Stimulated activated CD8-positive, alpha-beta memory T cell treated with anti-CD3 and anti-CD28 coated beads, Interleukin-15, amount 100 ng/mL, for 4 hours (primary cell): ENCODE measurements at places on chromosomes 6 and 20.

DNA sequence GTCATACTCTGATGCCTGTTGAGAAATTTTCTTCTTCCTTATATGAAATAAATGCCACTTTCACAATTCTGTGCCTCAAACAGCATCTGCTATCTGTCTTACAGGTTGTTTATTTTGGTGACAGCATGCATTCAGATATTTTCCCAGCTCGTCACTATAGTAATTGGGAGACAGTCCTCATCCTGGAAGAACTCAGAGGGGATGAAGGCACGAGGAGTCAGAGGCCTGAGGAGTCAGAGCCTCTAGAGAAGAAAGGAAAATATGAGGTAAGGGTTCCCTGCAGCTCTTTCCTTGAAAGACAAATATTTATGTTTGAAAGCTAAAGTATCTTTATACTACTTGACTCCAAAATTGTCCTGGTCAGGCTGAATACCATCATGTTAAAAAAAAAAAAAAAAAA, 15.8 kb downstream of the TSPYL4 start:
- DNase-seq = no peak

GRCh38 chr6:7644417-7644816, 54.4 kb downstream of the SNRNP48 start:
- DNase-seq = no peak

DNA sequence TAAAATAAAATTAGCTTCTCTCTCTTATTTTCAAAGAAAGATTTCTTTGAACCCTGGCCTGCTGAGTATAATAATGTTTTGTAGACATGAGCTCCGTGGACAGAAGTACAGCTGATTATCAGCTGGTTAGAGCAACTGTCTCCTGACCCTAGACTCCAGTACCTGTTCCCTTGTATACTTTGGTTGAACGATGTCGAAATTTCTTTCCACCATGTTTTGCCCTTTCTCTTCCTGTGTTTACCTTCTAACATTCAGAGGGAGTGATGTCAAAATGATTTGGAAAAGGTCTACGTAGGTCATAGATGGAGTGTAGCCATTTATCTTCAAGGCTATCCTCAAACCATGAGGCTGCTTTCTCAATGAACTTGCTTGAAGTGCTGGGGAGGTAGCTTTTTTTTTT, 16.8 kb upstream of the ADTRP start:
- DNase-seq = no peak

- DNase-seq = no peak
Measured at GRCh38 chr20:11329271-11329670, 588.4 kb upstream of the BTBD3 start.

DNA sequence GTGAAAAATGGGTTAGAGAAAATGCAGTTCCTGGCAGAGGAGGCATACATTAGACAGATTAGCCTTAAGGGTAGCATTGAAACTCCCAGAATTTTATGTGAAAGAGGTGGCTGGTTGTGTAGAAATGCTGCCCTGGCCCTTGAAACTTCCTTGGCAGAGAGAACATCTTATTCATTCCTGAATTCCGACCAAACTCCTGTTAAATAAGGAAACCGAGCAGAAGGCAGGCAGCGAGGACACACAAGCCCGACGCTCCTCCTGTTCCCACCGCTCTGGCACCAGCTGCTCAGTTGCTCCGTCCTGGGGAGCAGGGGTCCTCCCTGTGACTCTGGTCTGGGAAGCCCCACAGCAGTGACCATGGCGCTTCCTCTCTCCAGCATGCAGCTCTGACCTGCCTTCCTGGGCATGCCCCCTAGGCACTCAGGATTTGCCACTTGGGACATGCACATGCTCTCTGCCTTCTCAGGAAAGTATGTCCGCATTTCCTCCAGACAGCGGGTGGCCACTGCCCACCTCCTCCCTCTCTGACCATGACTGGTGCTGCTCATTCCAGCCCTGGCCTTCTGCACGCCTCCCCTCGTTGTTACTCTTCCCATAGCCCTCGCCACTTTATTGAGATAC, 35.2 kb upstream of the CLDN20 start:
- no peak for DNase-seq

DNA sequence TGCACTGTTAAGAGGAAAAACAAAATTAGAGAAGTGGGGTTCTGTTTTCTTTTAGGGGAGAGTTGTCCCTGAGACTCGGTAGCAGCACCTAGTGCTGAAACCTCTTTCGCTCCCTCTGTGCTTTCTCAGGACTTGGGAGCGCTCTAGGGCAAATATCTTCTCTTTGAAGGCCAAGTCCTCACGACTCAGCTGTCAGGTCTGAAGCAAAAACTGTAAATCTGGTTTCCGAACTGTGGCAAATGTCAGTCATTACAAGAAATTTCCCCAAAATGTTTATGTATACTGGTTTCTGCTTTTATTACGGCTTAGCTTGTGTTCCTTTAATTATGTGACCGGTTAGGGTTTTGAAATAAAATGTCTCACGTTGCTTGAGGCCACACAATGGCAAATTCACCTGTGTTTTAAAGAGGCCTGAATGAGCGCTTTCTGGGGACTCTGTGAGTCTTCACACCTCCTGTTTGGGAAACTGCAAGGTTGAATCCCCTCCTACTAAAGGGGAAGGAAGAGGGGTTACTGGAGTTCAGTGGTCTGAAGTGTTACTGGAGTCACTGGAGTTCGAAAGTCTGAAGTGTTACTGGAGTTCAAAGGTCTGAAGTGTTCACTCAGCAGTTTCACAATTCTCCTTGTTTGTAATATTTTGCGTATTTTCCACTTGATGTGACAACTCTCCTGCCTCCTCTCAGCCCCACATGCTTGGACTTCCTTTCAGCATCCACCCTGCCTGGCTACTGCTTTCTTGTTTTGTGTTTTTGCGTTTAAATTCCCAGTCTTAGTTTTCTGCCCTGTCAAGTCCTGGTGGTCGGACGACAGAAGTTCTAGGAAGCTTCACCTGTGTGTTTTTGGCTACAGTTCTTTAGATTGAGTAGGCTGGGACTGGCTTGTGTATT, 1.6 kb downstream of the SMPDL3A start:
- DNase-seq = no peak

- no peak for DNase-seq
Measured at GRCh38 chr20:37523012-37523391, 2.0 kb downstream of the NNAT start.

- no peak for DNase-seq
Measured at GRCh38 chr6:133568970-133569889, 319.7 kb upstream of the TCF21 start.

DNA sequence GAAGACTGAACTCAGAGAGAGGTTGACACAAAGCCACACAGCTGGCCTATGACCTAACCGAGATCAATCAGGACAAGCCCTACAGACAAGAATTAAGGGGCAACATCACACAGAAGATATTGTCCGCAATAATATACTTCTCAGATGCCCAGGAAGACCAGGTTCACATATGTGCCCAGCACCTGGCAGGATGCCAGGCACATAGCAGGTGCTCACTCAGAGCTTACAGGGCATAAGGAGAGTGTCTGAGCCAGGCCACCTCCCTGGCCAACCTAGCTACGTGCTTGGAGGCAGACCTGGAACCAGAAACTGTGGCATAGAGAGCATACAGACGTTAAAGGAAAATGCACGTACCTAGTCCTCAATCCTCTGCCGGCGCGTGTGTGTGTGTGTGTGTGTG, 87.0 kb upstream of the LRFN2 start:
- DNase-seq = no peak

GRCh38 chr6:79750806-79751205, 119.7 kb downstream of the SH3BGRL2 start:
- no peak for DNase-seq

DNA sequence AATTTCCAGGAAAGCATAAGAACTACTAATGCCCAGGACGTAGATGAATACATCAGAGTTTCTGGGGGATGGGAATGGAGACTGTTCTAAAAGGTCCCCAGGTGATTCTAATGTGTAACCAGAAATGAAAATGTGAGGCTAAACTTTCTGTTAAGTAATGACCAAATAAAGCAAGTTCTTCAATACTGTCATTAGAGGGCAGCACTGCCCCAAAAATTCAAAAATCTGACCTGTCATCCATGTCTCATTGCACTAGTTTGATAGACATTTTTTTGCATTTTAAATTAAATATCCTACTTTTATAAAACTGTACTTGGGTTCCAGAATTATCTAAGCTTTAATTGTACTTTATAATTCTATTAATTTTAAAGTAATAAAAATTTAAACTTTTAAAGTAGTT, 94.9 kb downstream of the RFX6 start:
- DNase-seq = no peak

GRCh38 chr6:140653972-140654371, 1279.5 kb upstream of the CITED2 start:
- no peak for DNase-seq

- no peak for DNase-seq
Measured at GRCh38 chr6:27810768-27811450, 101.3 kb downstream of the OR2B2 start.

GRCh38 chr6:7137335-7138045, 29.7 kb downstream of the RREB1 start:
- no peak for DNase-seq
